Activated naive CD8-positive, alpha-beta T cell treated with anti-CD3 and anti-CD28 coated beads for 36 hours (primary cell): ENCODE measurements at places on chromosomes 2 and 18.
A peak's percentile ranks its signal among the peaks of the same experiment; 100 is the strongest.

- no peak for DNase-seq
Observed at GRCh38 chr2:96251721-96252292, 14.0 kb downstream of the TMEM127 start.

GRCh38 chr2:171404261-171404660 is 29.5 kb downstream of the METTL8 start:
- DNase-seq, result no peak

GRCh38 chr2:113298176-113298575 is 19.5 kb upstream of the PAX8 start:
- DNase-seq, result no peak

DNA sequence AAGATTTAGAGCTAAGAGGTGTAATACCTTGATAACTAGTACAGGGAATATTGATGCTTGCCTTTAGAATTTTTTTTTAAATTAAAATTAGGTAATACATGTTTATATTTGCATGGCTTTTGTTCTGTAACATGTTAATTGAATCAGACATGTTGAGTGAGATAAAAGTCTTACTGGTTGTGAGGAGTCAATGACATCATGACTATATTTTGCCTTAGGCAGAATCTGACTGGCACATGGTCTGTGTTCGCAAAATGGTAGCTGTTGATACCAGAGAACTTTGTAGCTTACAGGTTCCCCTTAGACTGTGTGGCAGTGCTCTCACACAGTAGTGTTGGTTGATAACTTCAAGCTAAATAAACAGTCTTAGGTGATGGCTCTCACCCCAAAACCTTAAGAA is 199.7 kb downstream of the PTPRM start:
- DNase-seq, result no peak

- DNase-seq, result peak; percentile 10
Observed at GRCh38 chr18:11553098-11553940, 56.1 kb upstream of the SLC35G4 start.
